Femur (tissue), 1 donor: ENCODE measurements at places on chromosomes 2 and 18.

GRCh38 chr2:134011936-134012586 lies 241.8 kb upstream of the MGAT5 start:
- no peak for DNase-seq

DNA sequence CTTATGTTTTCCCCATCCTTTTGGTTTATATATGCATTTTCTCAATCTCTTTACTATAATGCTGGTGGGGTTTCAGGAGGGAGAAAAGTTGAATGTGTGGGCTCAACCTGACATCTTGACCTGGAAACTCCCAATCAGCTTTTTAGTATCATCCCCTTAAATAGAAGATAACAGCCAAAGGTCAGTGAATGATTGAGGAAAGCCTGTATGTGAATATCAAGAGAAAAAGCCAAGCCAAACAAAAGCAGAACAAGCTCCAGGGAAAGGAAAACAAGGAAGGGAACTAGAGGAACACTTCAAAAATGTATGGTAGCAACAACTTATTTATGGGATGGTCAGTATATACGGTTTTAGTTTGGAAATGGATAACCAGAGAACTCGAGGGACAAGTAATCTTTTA lies 28.3 kb upstream of the ATOH8 start:
- DNase-seq, result no peak

GRCh38 chr18:78899241-78899640 lies 80.4 kb upstream of the SALL3 start:
- no peak for DNase-seq

- no peak for DNase-seq
These were observed 48.2 kb downstream of the SLC66A3 start for GRCh38 chr2:11203480-11203879.

- DNase-seq, result peak; percentile 42
These were observed 78.2 kb upstream of the UGP2 start for GRCh38 chr2:63763391-63763941.

GRCh38 chr2:231522418-231523180 lies 7.6 kb downstream of the NMUR1 start:
- no peak for DNase-seq

DNA sequence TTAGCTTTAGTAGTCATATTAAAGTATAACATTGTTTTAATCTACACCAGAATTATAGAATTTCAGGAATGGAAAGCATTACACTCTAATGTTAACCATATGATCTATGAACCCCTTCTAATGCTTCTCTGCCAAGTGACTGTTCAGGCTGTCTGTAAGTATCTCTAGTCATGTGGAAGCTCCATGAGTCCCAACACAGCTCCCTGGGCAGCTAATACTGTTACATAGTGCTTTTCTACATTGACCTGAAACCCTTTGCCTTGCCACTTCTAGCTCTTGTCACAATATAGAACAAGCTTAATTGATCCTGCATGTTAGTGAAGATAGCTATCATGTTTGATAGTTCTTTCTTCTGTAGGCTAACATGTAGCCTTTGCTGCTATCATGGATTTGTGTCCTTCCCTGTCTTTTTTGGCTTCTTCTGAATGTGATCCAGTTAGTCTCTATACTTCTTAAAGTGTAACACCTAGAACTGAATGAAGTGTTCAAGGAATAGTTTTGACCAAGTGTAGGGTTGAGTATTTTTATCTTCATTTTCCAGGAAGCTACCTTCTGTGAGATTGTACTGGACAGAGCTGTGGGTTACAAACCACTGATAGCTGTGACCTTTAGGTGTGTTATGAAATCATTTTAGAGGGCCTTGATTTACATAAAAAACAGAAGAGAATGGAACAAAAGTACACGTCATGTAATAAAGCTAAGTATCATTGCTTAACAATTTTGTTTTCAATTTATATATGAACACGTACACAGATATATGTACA lies 23.7 kb downstream of the BABAM2 start:
- DNase-seq, result no peak
